Activated T-cell treated with anti-CD3 and anti-CD28 coated beads, Interleukin-2, amount 50 U/mL, for 4 hours (primary cell): ENCODE measurements at places on chromosomes 5 and 9.

DNA sequence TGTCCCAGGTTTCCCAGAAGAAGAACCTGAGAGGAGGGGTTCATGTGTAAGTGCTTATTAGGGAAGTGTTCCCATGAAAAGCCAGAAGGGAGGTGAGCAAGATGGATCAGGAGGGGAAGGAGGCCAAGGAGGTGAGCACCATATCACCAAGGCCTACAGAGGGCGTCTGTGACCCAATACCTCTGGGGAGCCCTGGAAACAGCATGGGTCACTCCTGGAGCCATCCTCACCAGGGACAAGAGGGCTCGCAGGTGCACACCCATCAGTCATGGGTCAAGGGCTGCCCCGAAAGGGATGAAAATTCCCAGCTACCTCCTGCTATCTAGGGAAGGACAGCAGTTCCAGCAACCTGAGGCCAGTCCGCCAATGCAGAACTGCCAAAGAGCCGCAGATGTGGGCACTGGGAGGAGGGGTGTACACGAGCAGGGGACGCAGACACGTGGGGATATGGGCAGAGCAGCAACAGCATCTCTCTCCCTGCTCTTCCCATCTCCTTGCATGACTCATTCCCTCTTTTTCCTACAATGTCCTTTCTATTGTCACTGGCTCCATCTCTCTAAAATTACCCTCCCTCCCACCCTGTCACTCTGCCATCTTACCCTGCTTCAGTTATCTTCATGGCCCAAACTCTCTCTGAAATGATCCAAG is 167.6 kb upstream of the FSTL4 start:
- no peak for DNase-seq

GRCh38 chr9:114738581-114739316 is 56.8 kb upstream of the TEX48 start:
- peak; percentile 73 for DNase-seq

- no peak for DNase-seq
Measured at GRCh38 chr9:85995599-85995998, 54.7 kb downstream of the NAA35 start.

- no peak for DNase-seq
Measured at GRCh38 chr9:105064248-105065097, 136.5 kb upstream of the ABCA1 start.

DNA sequence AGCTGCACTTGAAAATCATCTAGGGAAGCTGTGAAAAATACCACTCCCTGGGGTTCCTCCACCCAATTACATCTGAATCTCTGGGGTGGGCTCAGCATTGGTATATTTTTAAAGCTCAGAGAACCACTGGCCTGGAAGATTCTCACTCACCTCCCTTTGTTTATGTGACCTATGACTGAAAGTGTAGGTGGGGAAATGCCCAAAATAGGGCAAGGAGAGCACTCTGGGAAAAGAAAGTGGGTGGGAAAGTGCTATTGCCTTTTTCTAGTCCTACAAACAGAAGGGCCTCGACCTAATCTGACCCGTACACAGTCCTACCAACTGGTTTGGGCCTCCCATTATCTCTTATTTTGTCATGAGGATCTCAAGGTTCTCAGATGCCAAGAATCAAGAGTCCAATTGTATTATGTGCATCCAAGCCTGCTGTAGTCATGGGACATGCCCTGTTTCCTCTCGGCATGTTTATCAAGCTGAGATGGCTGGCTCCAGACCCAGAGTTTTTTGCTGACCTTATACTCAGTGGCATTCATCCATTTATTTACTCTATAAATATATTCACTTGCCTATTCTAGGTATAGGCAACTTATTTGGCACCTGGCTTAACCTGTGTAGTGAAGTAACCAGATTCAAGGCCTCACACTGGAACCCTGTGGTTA is 483.7 kb downstream of the ENC1 start:
- no peak for DNase-seq

- DNase-seq = no peak
Measured at GRCh38 chr5:176793736-176794135, 16.6 kb upstream of the UNC5A start.

- no peak for DNase-seq
Measured at GRCh38 chr9:8857068-8857925, 1057.7 kb upstream of the DMAC1 start.

DNA sequence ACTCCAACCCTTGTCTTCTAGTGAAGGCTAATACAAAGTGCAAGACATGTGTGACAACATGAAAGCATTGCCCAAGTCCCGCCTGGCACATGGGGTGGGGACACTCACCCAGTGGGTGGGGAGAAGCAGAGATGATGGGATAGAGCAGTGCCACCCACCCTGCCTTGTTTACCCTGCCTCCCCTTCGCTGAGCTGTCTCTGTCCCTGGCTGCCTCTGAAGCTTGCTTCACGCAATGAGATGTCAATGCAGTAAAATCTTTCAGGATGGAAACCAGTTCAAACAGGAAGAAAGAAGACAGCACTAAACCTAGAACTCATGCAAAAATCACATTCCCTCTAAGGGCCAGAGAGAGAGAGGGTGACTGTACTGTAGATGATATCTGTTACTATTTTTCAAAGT is 148.0 kb downstream of the INSYN2B start:
- no peak for DNase-seq

DNA sequence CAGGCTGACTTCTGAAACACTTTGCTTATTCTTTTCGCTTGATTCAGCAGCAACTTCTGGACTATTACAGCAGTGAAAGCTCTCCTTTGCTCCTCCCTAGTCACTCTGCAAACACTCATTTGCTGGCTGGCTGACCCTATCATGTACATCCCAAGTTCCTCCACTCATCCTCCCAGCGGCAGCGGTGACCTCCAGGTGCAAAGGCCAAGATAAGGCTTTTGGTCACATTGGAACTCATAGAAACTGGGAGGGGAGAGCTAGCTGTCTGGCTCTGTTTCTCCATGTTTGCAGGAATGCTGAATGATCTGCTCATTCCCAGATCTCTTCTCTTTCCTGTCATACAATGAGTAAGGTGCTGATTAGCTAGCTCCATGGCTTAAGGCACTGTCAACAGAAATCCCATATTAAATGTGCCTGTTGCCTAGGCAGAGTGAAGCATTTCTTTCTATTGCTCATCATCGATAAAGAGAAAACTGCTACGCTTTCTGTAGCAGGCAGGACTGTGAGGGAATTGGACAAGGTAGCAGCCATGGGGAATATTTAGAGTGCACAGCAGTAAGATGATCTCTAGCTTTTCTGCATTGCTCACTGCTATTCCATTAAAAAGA is 250.5 kb upstream of the PDE4D start:
- no peak for DNase-seq

DNA sequence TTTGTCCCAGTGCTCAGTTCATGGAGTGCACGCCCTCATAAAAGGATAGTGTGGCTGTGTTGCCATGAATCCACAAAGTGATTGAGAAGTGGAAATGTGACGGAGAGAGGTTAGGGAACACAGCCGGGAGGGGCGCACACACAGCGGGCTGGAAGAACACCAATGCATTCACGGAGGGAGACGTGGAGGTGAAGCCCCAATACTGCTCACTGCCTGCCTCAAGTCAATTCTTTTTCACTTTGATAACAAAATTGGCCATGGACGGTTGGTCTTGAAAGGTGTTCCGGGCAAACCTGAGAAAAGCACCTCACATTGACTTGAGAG is 424.1 kb downstream of the MED10 start:
- DNase-seq = no peak

DNA sequence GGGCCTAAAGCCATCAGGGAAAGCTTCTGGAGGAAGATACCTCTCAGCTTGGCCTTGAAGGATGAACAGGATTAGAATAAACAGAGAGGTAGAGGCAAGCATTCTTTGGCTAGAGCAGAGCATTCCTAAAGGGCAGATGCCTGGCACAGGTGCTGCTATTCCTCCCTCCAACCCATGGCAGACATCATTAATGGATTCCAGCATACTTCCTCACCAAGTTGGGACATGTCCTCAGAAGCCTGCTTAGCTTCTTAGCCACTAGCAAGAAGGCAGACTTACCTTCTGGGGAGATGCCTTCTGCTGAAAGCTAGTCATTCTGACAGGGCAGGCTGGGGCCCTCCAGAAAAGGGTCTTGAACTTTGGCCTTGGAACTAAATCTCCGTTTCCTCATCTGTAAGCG is 122.0 kb downstream of the RGS3 start:
- DNase-seq = no peak

DNA sequence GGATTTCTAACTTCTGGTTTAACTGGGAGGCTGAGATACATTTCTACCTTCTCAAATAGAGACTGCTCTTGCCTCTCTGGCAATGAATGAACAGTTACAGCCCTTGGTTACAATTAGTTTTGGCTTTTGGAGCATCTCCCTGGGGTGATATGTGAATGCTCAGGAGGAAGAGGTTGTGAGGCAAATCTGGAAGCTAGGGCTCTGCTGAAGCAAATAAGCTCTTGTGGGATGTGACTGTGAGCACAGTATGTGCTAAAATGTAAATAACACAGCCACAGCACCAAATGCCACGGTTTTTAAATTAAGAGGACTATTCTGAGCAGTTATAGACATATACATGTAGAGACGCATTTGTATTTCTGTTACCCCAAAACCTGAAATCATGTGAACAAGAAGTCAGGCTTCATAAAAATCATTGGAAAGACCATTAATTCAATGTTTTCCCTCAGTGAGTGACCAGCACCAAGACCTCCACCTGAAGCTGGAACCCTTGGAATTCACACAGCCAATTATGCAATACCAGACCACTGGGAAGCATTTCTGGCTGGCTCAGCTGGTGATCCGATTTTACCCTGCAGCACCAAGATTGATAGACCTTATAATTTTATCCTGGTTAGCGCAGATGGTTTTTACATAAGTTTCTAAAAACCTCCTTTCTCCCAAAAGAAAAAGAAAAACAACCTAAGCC is 3.0 kb upstream of the SLC44A1 start:
- no peak for DNase-seq

- DNase-seq = no peak
Measured at GRCh38 chr9:27427272-27427643, 96.8 kb upstream of the IFNK start.
